ENCODE measurements at places on chromosomes 12 and 14. TPM values are rescaled to one million over a fixed set of nuclear protein-coding genes. Genes with fewer than 3 reads are reported as not detected.

PLXNC1 gene
- 26.4 TPM for total RNA-seq

DAO gene
- total RNA-seq, result not detected

RDH5 gene
- total RNA-seq, result 32.5 TPM

CCDC175 gene
- not detected for total RNA-seq

C14orf180 gene
- not detected for total RNA-seq

Data from CD4-positive, alpha-beta memory T cell (primary cell).